IMR-90 (cell line): ENCODE measurements at places on chromosomes 2 and 18. TPM values are rescaled to one million over a fixed set of nuclear protein-coding genes. Genes with fewer than 3 reads are reported as not detected.

DNA sequence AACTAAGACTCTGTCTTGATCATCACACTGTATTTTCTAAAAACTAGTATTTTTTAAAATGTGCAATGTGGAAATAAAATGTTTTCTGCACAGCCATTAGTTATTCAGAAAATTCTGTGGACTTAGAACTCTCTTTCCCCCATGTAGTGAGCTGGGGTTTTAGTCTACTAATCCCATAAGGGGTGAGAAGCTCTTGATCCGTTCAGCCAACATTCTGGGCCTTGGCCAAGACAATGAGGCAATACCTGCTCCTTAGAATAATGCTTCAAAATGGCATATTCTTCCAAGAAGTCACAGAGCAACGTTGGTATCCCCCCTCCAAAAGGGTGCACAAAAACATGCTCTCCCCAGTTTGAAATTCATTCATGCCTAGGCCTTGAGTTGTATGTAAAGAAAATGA, 4.0 kb downstream of the REEP1 start:
- no peak for DNase-seq

GRCh38 chr2:99256677-99257076, 1.2 kb upstream of the LYG2 start:
- peak; percentile 25 for DNase-seq

GRCh38 chr2:42976351-42976750, 184.0 kb upstream of the HAAO start:
- DNase-seq, result no peak

GRCh38 chr2:102588213-102588939, 31.0 kb upstream of the SLC9A2 start:
- no peak for DNase-seq

DNA sequence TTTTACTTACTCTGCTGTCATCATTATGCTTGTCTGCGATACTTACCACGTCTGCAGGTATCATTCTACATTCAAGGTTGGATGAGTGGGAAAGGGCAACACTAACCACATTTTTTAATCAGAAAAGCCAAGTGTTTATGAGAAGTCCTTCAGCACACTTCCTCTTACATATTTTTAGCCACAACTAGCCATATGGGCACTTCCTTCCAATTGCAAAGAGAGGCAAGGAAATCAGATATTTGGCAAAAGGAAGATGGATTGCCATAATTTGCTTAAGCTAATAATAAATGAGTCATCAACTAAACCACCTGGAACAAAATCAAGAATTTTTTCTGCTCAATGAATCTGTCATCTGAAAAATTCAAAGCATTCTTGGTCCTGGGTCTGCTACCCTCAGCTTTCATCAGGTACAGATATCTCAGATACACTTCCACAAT, 16.7 kb upstream of the MRO start:
- DNase-seq, result peak; percentile 35

Gene PJVK
- polyA plus RNA-seq, result 1.9 and 2.4 TPM in 2 replicates

Gene GCKR
- 0.41 and 0.55 TPM in 2 replicates for polyA plus RNA-seq

Gene CDH2
- polyA plus RNA-seq, result 53.3 and 55.6 TPM in 2 replicates
